ENCODE measurements at places on chromosomes 16 and 17.
A peak's percentile ranks its signal among the peaks of the same experiment; 100 is the strongest.

GRCh38 chr16:79018650-79019429 is 581.7 kb downstream of the MAF start:
- DNase-seq = no peak

GRCh38 chr17:58269557-58270291 is 11.0 kb downstream of the MPO start:
- DNase-seq = no peak

DNA sequence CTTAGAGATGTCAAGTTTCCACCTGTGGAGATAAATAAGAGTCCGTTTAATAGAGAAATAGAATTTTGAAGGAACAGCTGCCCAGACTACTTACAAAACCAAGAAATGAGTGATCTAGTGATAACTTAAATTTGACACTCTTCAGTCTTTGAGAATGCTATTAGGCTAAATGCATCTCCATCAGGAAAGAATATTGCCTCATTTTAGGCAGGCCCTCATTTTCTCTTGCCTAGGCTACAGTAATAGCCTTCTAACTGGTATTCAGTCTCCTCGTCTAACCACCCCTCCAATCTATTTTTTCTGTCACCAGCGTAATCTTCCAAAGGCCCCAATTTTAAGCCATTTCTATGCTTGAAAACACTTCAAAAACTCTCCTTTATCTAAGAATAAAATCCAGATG is 537.8 kb upstream of the CA10 start:
- DNase-seq = no peak

GRCh38 chr16:31063843-31064611 is 10.0 kb downstream of the ZNF668 start:
- DNase-seq = peak; percentile 34

DNA sequence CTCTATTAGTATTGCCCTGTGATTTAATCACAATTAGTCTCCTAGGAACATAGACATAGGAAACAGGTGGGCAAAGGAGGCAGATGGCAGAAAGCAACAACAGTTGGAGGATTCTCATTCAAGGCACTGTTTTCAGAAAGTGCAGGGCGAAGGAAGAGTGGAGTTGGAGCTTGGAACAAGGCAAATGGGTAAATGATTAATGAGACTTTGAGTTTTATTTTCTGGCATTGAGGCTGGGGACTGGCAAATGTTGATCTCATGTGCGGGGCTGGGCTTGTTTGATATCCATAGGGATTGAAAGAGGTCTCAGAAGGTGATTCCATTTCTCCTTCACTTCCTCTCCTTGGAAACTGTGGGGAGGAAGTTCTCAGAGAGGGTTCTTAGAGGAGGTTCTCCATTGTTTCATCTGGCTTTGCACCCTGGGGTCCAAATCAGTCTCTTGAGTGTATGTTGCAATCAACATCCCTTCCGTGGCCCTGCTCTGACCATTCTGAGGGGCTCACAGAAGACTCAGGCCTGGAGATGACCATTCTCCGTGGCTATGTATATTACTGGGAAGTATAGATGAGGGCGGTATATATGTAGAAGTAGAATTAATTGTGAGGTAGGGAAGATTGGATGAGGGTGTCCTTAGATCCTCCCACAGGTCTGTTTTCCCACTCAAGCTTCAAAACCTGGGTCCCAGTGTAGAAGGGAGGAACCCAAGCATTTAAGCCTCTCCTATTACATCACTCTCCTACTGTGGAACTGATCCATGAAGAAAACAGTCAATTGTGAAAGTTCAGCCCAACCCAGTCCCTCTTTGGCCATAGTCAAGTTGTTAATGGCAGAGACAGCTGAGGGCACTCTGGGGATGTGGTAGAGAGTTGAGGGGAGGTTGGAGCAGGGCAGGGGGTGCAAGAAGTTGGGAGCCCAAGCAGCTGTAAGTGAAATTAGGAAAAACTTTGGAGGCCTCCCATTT is 36.5 kb upstream of the SRSF1 start:
- no peak for DNase-seq

- no peak for DNase-seq
Observed at GRCh38 chr16:21565861-21566669, 33.3 kb upstream of the METTL9 start.

- no peak for DNase-seq
Observed at GRCh38 chr17:60579090-60579489, 20.9 kb upstream of the PPM1D start.

- peak; percentile 54 for DNase-seq
Observed at GRCh38 chr16:56932721-56933619, 1.0 kb downstream of the HERPUD1 start.

DNA sequence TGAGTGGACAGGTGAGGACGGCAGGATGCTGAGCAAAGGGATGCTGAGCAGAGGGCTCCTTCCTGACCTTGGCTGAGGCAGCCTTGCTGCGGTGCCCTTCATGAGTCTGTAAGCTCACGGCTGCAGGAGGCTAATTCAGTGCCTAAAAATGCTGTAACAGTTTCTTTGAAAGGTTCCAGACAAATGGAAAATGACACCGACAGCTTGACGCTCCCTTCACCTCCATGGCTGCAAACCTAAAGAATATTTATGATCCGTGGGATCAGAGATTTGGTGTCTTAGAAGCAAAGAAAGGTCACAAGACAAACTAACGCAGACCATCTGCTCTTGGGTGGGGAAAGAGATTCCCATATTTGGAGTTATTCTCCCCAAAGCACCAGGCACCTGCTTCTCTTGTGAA is 28.0 kb downstream of the TOM1L2 start:
- DNase-seq = no peak

DNA sequence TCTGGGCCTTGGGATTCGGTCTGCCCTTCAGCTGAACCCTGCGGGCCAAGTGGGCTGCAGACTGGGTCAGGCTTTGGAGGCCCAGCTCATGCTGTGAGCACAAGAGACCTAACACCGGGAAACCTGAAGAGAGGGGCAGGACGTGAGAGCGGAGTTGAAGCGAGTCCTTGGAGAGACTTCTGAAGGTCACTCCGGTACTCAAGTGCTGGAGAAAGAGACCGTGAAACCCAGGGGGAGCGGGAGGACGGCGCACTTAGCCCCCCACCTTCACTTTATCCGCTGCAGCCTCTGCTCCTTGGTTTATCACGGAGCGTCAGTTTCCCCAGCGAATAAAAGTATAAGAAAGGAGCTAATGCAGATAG is 361 bp downstream of the UQCRC2 start:
- no peak for DNase-seq

- DNase-seq = no peak
Observed at GRCh38 chr17:4066210-4066609, 76.6 kb downstream of the ZZEF1 start.

DNA sequence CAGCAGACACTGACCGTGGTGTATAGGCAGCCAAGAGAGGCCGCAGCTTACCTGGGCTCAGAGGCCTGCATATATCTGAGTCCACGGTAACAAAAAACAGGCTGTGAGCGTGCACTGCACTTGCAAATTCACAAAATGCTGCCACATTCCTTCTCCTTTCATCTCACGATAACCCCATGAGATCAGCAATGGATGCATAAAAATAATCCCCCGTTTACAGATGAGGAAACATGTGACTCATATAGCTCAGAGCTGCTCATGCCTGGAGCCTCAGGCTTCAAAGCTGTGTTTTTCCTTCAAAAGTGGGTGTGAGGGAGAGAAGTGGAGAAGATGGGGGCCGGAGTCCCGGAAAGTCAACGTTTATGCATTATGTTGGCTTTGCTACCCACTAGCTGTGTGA is 118.3 kb upstream of the FOXF1 start:
- no peak for DNase-seq
